Activated T-helper 1 cell treated with anti-CD3 and anti-CD28 coated beads, Interleukin-2, amount 50 U/mL, for 16 hours (primary cell): ENCODE measurements at places on chromosomes 1 and 21.

DNA sequence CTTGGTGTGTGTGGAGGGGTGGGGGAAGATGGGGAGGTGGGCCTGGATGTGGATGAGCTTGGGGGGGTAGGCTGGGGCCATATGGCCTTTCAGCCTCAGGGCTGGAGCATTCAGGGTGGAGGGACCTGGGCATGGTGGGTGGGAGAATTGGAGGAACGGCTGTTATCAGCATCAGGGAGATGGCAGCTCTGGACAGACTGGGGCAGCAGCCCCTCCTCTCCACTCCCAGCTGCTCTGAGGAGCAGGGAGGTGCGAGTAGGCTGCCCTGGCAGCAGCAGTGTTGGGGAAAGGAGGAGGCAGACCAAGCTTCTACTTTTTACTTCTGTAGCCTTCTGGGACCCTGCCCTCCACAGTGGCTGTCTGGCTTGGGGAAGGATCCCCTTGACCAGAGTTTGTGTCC lies 10.2 kb downstream of the PPFIA4 start:
- DNase-seq: no peak

GRCh38 chr1:20361805-20362381 lies 71.2 kb downstream of the VWA5B1 start:
- no peak for DNase-seq

DNA sequence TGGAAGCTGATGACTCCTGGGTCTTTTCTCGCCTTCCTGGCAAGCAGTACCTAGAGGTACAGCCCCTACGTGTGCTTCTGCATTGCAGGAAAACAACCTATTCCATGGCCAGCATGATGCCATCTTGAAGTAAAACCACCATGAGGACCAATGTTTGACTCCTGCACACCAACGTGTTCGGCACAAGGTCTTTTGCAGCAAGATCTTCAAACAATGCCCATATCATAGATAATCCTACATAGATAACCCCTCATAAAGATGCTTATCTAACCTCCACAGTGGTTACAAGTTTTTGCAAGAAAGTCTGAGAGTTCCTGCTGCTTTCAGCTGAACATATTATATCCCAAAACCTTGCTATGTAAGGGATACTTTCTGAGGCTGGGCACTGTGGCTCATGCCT lies 141.1 kb upstream of the MAP1LC3C start:
- no peak for DNase-seq

DNA sequence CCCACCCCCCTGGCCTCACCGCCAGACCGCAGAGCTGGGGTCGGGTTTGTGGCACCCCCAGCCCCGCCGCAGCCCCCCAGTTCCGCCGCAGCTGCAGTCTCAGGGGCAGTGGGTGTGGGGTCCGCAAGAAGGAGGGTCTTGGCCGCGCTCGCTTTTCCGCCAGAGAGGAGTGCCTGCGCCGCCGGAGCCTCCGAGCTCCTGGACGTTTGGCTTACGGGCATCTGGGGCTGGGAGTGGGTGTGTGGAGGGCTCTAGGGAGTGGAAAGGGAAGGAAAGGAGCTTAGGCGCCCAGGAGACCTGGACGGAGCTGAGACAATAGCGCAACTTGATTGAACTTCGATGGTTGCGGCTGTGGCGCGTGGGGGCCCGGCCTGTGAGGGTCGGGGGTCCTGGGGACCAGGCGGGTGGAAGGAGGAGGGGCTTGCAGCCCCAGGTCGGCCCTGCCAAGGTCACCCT lies 88.8 kb upstream of the IPO9 start:
- DNase-seq: no peak

- no peak for DNase-seq
Measured at GRCh38 chr1:53693339-53693738, 45.6 kb downstream of the GLIS1 start.

- DNase-seq: no peak
Measured at GRCh38 chr21:41160036-41160435, 7.9 kb upstream of the BACE2 start.

GRCh38 chr1:16980473-16981268 lies at the start of gene MFAP2:
Gene MFAP2, minus strand, starts transcription at chr1:16980620. Its CDS starts 2,347 bp downstream, at chr1:16978273.
- no peak for DNase-seq

DNA sequence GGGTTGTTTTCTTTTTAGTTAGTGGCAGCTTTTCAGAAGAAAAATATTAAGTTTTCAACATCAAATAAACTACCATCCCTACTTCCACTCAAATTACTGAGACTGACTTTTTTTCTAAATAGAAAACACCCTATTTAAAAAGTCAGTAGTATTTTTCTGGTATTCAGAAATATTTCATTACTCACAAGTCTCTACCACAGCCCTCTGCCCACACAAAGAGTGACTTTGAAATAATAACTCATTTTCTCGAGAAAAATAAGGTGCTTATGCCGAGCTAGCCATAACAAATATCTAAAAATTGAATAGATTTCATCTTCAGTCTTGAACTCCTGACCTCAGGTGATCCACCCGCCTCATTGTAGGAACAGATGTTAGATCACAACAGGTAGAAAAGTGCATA lies 41.8 kb upstream of the USP25 start:
- no peak for DNase-seq

GRCh38 chr1:98426092-98426491 lies 235.4 kb upstream of the SNX7 start:
- no peak for DNase-seq

DNA sequence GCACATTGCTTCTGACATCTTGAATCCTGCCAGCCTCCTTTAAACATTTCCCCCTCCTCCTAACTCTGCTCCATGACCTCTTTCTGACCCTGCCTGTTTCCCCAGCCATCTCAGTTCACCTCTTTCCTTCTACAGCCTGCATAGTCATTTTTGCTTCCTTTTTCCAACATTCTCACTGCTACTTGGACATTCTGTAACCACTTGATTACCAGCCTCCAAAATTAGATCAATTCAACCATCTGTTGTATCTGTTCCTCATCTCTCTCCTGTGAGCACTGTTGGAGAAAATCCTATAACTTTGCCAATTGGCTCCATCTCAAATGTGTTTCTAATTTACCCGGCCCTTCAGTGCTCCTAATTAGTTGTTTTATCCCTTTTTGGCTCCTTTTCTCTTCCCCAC lies 27.5 kb upstream of the GPR88 start:
- no peak for DNase-seq

DNA sequence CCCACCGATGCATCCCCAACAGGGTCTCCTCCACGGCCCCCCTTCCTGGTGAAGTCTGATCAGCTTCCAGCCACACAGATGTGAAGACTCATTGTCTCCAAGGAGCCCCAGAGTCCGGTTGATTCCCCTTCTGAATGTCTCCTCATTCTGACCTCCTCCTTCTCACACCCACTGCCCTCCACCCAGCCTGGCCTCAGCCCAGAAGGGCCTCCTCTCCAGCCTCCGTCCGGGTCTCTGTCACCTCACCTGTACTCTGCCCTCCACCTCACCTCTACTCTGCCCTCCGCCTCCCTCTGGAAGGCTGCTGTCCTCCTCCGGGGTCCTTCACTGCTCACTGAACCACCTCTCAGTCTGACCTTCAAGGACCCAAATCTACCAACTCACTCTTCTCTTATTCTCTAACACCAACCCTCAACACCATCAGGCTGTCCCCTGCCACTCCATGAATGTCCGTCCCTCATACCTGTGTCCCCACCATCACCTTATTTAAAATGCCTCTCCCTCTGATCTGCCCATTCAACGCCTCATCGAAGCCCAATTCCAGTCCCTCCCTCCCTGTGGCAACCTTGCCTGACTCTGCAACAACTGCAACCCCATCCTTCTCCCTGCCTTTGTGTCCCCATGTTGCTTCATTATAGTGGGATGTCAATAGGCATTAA lies 201.2 kb downstream of the TOMM20 start:
- DNase-seq: no peak

DNA sequence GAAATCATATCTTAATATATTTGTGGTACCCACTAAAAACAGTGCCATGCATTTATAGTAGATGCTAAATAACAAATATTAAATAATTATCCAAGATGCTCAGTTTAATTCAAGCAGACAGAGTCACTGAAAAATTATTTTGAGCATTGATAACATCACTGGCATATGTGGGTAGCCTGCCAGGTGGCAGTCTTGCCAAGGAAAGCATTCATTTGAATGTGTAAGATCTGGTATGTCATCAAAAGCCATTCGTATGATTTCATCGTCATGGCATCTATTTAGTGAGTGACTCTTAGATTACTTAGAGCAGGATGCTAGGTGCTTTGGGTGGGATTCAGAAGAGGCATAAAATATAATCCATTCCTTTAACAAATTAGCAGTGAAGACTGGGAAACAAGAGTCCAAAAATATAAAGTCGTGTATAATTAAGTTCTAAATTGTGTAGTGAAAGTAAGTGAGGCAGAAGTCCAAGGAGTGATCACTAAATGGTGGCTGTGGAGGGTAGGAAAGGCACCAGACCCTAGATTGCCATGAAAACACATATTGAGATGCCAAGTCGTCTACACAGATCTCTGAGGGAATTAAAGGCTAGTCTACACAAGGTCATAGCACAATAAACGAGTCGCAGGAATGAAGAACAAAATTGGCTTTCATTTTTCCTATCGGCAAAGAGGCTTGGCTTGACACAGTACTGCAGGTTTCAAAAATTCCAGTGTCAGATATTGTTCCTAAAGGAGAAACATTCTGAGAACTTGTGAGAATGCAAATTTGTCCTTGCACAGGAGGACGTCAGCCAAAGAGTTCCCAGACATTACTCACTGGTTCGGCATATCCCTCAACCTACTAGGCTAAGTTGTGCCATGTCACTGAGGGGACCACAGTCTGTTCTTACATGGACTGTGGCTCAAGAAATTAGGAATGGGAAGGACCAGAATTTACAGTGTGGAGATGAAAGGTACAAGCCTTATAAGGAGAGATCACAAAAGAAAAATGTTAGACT lies 130.8 kb downstream of the LYPLAL1 start:
- no peak for DNase-seq

GRCh38 chr1:41849211-41849759 lies 69.4 kb downstream of the HIVEP3 start:
- DNase-seq: no peak

- DNase-seq: no peak
Measured at GRCh38 chr1:158998781-158999161, 10.9 kb upstream of the IFI16 start.

DNA sequence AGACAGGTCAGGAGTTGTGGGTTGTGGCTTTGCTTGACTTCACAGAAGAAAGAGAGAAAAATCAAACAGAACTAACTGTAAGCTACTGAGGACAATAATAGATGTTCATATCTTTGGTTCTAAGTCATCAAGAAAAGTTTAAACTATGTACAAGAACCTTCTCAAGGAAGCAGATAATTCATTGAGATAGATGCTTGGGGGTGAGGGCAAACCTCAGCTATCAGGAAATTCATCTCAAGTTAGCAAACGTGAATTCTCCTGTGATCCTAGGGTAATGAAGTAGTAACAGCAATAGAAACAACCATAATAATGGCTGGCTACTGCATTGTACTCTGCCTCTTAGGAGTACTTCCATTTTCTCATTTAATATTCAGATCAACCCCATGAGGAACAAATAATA lies 506.2 kb downstream of the PLPP3 start:
- no peak for DNase-seq

DNA sequence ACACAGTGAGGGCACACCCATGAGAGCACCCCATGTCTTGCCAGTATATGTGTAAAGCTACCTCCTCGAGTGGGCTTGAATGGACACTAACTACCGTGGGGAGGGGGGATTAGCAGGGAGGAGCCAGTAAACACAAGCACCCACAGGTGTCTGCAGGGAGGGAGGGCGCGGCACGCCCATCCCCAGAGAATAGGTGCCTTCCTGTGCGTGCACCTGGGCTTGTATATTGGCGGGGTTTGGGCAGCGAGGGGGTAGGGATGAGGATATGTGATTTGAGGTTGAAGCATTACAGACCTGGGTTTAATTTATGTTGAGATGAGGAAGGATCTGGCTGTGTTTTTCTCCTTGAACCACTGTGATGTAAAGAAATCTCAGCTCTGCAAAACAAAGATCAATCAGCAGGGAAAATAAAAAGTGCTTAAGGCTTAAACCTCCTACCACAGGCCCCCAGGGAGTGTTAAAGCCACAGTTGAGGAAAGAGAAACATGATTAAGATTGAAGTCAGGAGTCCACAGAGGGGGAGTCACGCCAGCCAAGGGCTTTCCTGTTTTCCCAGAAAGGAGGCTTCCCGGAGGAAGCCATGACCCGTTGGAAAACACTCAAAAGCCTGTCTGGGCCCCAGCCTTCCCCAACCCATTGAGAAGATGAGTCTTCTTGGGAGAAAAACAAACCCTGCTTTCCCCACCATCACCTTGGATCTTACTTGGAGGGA lies 80.0 kb downstream of the CAMK2N1 start:
- no peak for DNase-seq

- DNase-seq: peak; percentile 59
Measured at GRCh38 chr1:24910751-24911650, 19.1 kb downstream of the RUNX3 start.

- no peak for DNase-seq
Measured at GRCh38 chr1:2327841-2328240, 63.5 kb downstream of the MORN1 start.

DNA sequence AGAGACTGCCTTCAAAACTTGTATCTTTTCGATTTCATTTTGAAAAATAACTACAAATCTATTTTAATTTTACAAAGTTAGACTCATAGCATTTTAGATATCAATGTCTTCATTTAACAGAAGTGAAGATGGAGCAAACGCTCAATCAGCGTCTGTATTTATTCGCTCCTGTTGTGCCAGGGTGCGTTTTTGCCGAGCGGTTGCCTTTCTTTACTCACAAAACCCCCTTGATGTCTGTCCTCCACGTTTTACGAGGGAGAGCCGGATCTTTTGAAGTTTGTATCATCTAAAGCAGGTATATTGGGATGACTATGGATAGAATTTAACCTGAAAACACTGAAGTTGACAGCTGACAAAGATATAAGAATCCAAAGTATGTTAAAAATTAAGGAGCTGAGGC lies 44.6 kb downstream of the MRPL39 start:
- DNase-seq: no peak

DNA sequence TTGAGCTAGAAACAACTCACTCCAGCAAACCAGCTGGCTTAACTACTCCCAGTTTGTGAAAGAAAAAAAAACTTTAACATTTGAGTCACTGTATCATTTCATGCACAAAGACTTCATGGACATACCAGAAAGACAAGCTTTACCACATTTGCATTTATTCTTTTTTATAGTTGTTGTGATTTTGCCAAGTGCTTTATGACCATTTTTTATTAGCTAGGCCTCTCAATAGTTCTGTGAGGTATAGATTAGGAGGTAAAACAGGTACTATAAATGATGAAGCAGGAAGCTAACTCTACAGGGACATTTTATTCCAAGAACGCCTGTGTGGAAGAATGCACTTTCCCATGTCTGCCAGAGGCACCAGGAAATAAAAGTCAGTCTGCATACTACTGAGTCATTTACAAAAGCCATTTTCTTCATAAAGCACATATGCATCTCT lies 8.2 kb upstream of the DENND1B start:
- no peak for DNase-seq

DNA sequence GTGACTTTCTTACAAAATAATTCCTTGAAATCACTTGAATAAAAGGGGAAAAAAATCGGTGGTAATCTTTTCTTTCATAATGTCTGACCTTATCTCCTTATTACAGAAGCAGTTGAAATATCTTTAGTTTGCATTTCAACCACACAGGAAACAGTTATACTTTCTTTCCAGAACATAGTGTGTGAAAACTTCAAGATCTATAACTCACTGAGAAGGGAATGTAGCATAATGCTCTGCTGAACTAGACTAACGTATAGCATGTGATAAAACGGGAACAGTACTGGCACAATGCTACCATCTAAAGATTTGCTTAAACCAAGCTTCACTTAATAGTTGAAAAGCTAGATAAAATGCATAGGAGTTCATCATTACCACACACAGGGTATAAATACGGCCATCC lies 45.0 kb downstream of the VAV3 start:
- DNase-seq: no peak
